Amygdala (tissue), 56 donors: ENCODE measurements at places on chromosomes 12 and 14.

- no peak for DNase-seq
These were observed 292.4 kb upstream of the SEL1L start for GRCh38 chr14:81826081-81826480.

DNA sequence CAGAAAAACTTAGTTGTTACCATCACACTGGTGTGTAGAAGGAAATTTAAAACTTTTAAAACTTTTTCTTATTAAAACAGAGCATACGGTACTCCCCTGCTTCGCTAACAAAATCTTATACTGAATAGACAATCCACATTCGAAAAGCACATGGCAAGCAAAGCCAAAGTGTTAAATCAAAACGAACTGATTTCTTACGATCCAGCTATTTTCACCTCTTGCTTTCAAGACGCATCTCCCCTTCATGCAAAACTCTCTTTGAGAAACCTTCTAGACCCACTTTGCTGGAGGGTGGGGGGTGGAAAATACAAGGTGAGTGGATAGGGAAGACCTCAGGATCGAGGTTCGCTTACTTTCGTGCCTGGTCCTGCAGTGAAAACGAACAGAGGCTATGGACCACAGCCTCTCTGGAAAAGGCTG is 328 bp downstream of the INTS13 start:
- no peak for DNase-seq

DNA sequence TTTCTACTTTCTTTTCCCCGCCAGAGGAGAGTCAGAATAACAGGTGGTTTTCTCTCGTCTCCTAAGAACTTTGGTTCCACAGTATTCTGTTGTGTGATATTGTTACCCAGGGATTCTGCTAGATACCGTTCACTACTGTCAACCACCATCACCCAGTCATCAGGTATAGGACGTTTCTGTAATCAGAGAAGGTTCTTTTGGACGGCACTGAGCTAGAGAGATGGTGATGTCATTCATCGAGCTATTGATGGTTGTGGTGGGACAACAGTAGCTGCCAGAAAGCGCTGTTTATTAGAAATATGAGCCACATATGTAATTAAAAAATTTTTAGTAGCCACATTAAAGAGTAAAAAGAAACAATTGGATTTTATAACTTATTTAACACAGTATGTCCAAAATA is 17.0 kb downstream of the ERC1 start:
- DNase-seq = no peak

GRCh38 chr12:48954841-48955501 is 2.3 kb downstream of the ARF3 start:
- no peak for DNase-seq
